DMS 273 treated with DMSO at 0.1 percent for 48 hours (cell line): ENCODE measurements at places on chromosomes 4 and X.

DNA sequence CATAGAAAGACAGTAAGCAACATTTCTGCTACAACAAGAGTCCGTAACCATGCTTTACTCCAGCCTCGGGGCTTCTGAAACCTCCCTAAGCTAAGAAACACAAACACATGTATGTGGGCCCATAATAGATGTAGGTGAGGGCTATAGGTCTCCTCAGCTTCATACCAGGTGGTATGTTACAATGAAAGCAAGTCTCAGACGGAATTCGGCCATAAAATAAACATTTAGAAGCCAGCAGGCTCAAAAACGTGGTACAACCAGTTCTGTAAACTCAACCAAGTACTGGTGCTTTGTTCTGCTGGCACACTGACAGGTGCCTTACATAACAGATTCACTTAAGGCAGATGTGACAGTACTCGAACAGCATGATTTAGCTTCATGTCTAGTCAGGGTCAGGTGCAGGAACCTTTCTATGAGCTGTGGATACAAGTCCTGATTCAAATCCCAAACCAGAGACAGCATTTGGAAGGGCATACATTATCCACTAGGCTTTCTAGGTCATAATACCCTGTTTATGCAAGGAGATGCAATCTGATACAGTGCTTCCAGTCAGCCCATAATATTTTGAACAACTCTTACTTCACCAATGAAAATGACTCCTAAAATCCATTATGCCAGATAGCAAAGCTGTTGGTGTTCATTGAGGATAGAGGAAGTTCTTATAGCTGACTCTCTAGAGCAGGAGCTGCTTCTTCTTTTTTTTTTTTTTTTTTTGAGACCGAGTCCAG is 113.8 kb upstream of the ENPP6 start:
- no peak for DNase-seq

DNA sequence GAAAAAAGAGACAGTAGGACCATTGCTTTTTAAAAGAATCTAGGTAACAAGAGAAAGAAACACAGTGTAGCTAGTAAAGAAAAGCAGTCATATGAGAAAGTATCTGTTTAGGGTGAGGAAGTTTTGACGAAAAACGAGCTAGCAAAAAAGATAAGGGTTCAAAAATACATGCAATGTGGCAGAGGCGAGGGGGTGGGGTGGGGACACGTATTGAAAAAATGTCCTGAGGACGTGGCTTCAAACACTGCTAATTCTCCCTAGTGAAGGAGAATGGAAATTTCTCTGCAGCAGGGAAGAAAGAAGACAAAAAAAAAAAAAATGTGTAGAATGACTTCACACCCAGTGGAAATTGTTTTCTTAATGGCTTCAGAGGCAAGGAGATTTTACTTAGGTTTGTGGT is 856.4 kb upstream of the INTU start:
- DNase-seq: no peak

GRCh38 chr4:37601531-37601930 is 84.6 kb downstream of the RELL1 start:
- no peak for DNase-seq

DNA sequence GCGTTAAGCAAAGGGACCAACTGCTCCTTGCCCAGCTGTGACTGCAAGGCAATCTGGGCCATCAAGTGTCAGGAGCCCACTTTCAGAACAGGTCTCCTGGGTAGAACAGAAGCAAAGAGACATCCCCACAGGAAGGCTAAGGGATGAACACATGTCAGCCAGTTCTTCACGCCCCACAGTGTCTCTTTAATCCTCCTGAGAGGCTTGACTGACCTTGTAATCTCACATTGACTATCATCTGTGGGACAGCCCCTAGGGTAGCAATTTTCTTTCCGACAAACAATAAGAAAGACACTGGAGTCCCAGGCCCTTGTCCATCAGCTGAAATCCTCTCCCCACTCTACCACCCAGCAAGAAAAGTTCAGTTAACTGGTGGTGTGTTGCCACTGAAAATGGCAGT is 1.0 kb downstream of the CHRDL1 start:
- DNase-seq: no peak

- DNase-seq: no peak
Observed at GRCh38 chr4:73710094-73710493, 30.3 kb upstream of the CXCL8 start.

GRCh38 chr4:74374561-74375327 is 9.8 kb downstream of the EREG start:
- no peak for DNase-seq

GRCh38 chr4:155705664-155706063 is 39.0 kb downstream of the GUCY1A1 start:
- DNase-seq: no peak

DNA sequence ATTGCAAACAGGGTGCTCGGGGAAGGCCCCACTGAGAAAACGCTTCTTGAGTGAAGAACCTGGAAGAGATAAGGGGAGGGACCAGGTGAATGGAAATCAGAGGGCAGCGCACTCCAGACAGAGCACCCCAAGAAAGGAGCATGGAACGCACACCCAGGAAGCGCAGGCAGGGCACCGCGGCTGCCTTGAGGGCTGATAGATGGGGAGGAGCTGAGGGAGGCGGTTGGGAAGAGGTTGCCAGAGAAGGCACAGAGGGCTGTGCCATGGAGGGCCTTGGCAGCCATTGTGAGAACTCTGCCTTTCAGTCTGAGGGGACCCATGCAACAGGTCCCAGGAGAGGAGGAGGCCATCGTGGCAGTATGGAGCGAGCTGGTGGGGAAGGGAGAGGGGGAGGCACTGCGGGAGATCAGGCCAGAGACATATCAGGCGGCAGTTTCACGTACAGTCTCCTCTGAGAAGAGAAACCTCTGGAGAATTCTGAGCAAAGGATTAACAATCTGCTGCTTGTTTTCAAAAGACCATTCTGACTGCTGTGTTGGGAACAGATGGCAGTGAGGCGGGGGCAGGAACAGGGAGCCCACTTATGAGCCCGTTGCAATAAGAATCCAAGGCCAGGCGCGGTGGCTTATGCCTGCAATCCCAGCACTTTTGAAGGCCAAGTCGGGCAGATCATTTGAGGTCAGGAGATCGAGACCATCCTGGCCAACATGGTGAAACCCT is 83.7 kb downstream of the PCYT1B start:
- DNase-seq: peak; percentile 93

- DNase-seq: no peak
Observed at GRCh38 chr4:23279377-23279986, 586.7 kb downstream of the GBA3 start.
